ENCODE measurements at places on chromosomes 2 and 18.

GRCh38 chr2:59462422-59463197 lies 1090.8 kb downstream of the BCL11A start:
- no peak overlapping the region for H3K27ac ChIP-seq
- H3K4me3 ChIP-seq = no peak overlapping the region
- H3K4me1 ChIP-seq = no peaks in the 10 kb centered on the region

GRCh38 chr18:45783097-45784075 lies 42.1 kb upstream of the SIGLEC15 start:
- no peak overlapping the region for H3K27ac ChIP-seq
- peaks cover 5% of the 10 kb centered on the region for H3K27me3 ChIP-seq
- no peaks in the 10 kb centered on the region for H3K4me1 ChIP-seq

DNA sequence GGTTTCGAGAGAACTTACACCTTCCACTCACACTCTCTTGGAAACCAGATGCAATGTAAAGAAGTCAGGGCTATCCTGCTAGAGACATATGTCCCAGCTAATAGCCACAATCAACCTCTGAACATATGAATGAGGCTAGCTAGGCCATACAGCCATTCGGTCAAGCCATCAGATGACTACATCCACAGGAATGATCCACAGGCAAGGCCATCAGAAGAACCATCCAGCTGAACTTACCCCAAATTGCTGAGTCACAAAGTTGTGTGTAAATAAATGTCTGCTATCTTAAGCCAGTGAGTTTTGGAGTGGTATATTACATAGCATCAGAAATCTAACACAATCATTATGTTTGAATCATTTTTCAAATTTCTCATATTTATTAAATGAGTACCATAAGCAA lies 5.2 kb upstream of the SPAST start:
- DNase-seq = peak; percentile 54
- H3K27me3 ChIP-seq = no peaks in the 10 kb centered on the region
- H3K4me1 ChIP-seq = peaks cover 10% of the 10 kb centered on the region
- H3K4me3 ChIP-seq = no peak overlapping the region

DNA sequence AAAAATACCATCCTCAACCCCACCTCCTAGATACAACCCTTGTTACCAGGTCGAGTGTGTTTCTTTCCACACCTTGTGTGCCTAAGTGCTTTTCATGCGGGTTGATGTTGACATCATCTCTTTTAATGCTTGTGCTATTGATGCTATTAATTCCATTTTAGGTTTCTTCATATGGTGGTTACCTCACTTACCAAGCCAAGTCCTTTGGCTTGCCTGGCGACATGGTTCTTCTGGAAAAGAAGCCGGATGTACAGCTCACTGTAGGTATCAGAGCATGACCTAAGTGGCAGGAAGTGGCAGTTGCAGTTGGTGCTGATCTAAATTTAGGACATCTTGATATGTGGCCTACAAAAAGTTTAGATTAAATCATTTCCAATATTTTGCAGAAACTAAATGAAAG lies 149.9 kb upstream of the TTC39C start:
- no peaks in the 10 kb centered on the region for H3K36me3 ChIP-seq
- H3K27ac ChIP-seq = no peak overlapping the region
- no peaks in the 10 kb centered on the region for H3K4me1 ChIP-seq
- H3K4me3 ChIP-seq = no peak overlapping the region
- no peak for DNase-seq

GRCh38 chr2:97651114-97651513 lies 5.3 kb downstream of the COX5B start:
- no peak for DNase-seq
- no peak overlapping the region for H3K27ac ChIP-seq
- H3K4me1 ChIP-seq = peaks cover 13% of the 10 kb centered on the region
- H3K36me3 ChIP-seq = peaks cover 42% of the 10 kb centered on the region
- H3K4me3 ChIP-seq = no peak overlapping the region
- H3K27me3 ChIP-seq = no peaks in the 10 kb centered on the region

GRCh38 chr2:208013285-208014178 lies 11.8 kb downstream of the PLEKHM3 start:
- H3K36me3 ChIP-seq = no peaks in the 10 kb centered on the region
- H3K27ac ChIP-seq = 0 out of 3 replicates have a peak overlapping the region, but pooled peaks have one; percentile 24
- no peaks in the 10 kb centered on the region for H3K27me3 ChIP-seq
- peaks cover 12% of the 10 kb centered on the region for H3K4me1 ChIP-seq
- DNase-seq = peak; percentile 11
